ENCODE measurements at places on chromosomes 7 and 10.

DNA sequence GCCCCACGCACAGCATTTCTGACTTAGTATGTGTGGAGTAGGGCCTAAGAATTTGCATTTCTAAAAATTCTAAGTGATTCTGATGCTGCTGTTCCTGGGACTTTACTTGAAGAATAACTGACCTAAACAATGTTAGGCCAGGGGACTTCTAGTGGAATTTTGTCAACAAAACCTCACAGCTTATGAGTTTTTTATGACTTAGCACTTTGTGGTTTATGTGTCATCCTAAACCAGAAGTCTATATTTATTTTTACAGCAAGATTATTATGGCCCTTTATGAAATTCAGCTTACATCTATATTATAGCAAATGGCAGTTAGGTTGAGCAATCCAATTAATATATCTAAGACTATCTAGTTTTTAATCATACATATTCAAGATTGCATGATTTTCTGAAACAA is 24.6 kb upstream of the BET1 start:
- DNase-seq = no peak

- peak; percentile 7 for DNase-seq
Measured at GRCh38 chr10:106175760-106176377, 988.6 kb downstream of the SORCS1 start.

- no peak for DNase-seq
Measured at GRCh38 chr7:121940918-121941317, 68.0 kb downstream of the PTPRZ1 start.

- DNase-seq = no peak
Measured at GRCh38 chr7:150610233-150610632, 22.0 kb downstream of the GIMAP6 start.

DNA sequence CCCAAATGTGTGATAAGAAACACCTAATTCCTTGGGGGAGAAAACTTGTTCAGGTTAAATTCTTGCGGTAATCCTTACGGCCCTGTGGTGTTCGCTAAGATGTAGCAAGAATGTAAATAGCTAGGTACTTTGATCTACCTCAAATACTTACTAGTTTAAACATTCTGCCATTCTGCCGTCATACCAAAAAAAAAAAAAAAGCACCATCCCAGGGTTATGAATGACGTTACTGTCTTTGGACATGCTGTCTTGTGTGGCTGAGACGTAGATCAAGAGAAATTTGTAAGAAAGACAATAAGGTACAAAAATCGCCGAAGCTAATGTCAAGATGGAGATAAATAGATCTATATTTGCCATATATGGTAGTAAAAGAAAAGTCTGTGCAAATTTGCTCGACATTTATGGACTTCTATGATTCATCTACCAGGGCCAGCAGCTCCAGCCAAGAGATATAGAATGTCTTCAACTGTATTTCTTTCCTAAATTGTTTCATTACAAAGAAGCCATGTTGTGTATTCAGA is 195.6 kb downstream of the CUX1 start:
- DNase-seq = no peak

- DNase-seq = no peak
Measured at GRCh38 chr7:88759230-88760135, at the start of gene ZNF804B. ZNF804B (plus strand) TSS chr7:88759700; CDS start chr7:88759977, 277 bp downstream.

DNA sequence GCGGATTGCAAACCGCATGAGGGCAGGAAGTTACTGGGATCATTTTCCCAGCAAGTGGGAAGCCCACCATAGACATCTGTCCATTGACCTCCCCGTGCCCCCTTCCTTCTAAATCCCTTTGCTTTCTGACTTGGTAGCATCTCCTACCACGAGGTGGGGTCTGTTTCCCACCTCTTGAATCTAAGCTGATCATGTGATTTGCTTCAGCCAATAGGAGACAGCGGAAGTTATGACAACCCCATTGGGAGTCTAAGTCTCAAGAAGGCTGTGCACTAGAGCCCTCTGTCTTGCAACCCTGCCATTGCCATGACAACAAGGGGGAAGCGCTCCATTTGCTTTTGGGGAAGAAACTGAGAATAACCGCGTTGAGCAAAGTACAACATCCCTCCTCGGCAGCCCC is 39.2 kb upstream of the CARD11 start:
- no peak for DNase-seq

DNA sequence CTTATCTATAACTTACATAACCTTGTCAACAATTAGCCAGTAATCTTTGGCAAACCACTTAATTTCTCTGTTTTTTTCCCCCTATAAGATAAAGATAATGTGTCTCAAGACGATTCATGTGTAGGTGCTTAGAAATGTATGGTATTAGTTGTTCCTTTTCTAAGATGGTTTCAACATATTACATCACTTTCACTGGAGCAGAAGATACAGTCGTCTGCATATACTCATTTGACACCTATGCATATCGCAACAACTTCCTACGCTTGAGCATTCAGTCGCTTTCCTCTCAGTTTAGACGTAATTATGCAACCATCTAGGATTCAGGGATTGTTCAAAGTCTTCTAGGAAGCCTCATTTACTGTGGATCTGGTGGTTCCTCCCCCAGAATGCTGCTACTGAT is 396.7 kb downstream of the PHTF2 start:
- DNase-seq = no peak

- DNase-seq = no peak
Measured at GRCh38 chr10:132158122-132158741, 28.5 kb upstream of the DPYSL4 start.

DNA sequence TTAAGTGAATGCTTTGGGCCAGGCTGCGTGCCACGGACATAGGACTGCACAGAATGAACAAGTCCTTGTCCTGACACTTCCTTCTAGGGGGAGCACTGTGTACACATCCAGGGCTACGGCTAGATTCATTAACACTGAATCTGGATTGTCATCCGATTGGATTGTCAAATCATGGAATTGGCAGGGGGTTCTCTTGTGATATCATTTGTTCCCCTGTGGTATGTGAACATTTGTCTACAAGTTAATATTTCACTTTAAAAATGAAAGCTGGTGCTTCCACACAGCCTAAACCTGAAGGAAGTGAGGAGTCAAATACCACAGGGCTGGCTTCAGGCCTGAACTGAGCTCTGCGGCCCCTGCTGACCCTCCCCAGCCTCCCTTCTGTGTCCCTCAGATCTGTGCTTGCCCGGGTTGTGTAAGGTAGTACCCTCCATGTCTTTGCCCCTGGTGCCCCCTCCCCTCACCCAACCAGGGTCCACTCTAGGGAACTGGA is 75.6 kb downstream of the SNX10 start:
- peak; percentile 13 for DNase-seq

- no peak for DNase-seq
Measured at GRCh38 chr10:129193148-129193547, 273.9 kb upstream of the MGMT start.

- no peak for DNase-seq
Measured at GRCh38 chr7:134584290-134584689, 35.4 kb downstream of the AKR1B15 start.

DNA sequence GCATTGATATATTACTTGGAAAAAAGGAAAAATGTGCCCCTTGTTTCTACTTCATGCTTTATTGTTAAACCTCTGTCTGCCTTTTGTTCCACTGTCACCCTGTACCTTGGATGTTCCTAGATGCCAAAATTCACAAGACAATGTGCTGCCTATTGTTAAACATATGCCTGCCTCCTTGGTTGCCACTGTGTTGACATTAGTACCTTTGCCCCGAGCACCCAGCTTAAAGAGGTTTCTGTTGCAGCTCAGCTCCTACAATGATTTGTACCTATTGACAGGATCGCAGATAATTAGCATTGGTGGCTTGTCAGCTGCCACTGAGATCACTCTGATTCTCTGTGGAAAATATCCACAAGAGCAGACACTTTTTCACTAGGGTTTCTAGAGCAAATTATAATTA is 188.0 kb downstream of the KCND2 start:
- no peak for DNase-seq

- no peak for DNase-seq
Measured at GRCh38 chr7:22435105-22435504, 64.9 kb downstream of the STEAP1B start.

GRCh38 chr7:125670926-125671572 is 741.4 kb upstream of the POT1 start:
- peak; percentile 25 for DNase-seq

DNA sequence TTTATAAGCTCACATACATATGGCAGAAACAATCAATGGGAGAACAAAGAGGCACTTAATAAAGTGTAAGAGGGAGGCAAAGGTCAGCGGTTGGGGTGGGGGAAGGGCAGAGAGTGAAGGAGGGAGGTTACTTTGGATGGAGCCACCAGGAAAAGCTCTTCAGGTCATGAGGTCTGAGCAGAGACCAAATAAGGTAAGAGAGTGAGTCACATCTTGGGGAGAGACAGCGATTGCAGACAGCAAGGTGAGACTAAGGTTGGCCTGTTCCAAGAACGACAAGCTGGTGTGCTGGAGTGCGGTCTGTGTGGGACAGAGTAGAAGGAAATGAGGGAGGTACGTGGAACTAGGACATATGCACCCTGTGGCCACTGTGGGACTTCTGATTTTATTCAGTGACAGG is 74.3 kb upstream of the TOMM7 start:
- no peak for DNase-seq

GRCh38 chr7:143392875-143393266 is 11.7 kb downstream of the ZYX start:
- no peak for DNase-seq

- no peak for DNase-seq
Measured at GRCh38 chr7:36568452-36568849, 155.8 kb downstream of the AOAH start.

- DNase-seq = no peak
Measured at GRCh38 chr7:24706211-24707170, 50.8 kb downstream of the GSDME start.

GRCh38 chr10:21518149-21518640 is 7.3 kb downstream of the SKIDA1 start:
- peak; percentile 53 for DNase-seq

DNA sequence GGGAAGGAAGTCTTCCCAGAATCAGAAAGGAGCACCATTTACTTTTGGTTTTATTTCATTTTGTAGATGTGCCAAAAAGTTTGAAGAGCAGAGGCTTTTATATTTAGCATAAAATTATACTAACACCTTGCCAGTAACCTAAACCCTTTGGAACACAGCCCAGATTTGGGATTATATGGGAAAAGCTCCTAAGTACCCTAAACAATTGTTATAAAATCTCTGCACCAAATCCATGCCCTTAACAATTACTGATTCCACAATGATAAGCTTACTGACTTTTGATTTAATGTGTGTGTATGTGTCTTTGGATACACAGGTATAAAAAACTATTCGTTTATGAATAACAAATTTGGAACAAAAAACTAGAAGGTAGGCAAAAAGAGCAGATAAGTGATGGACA is 39.0 kb upstream of the TMEM229A start:
- no peak for DNase-seq

DNA sequence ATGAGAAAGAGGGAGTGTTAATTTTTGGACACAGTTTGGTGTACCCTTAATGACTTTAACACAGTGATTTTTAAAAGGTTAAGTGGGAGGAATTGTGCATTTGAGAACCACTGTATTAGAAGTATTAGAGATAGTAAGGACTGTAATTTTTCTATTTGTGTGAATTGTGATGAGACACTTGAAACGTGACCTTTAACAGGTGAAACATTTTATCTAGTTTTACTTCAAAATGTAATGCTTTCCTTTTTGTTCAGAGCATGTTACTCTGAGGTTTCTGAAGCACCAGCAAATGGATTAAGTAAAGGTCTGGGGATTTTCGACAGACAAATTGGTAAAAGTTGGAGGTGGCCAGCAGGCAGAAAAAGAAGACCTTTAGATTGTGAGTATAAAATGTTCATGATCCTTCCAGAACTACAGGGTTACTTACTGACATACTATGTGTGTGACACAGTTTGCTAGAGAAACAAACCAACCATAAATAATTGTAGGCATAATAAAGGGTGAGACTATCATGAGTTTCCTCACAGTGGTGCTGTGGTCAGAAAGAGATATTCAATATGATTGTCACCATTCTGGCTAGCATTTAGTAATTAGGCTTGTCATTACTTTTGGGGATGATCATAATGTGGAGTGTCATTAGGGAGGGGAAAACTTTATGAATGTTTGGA is 26.1 kb downstream of the LCOR start:
- no peak for DNase-seq

DNA sequence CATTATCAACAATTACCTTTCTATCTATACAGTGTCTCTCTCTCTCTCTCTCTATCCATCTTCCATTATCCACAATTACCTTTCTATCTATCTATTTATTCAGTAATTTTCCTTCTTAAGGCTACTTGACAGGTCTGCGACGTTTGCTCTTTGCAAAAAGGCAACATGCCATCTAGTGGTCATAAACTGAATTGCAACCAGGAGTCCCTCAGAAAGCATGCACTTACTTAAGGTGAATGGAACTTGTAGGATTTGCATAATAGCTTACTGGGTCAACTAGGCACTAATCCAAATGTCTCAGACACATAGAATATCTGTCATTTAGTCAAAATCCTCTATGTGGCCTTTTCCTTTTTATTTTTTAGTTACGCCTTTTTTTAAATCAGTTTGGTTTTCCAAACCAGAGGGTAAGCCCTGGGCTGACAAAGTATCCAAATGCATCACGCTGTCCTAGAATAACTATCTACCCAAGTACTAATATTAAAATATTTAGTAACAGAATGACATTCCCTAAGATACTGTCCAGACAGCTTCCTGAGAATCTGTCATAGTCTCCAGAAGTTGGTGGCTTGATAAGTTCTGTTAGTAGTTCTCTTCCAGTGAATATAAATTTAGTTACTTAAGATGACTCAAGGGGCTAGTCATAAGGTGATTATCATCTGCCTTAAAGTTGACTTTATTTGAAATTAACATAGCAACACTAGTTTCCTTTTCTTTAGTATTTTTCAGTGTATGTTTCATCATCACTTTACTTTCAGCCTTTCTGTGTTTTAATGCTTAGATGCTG is 208.3 kb downstream of the PPP1R3A start:
- peak; percentile 81 for DNase-seq

DNA sequence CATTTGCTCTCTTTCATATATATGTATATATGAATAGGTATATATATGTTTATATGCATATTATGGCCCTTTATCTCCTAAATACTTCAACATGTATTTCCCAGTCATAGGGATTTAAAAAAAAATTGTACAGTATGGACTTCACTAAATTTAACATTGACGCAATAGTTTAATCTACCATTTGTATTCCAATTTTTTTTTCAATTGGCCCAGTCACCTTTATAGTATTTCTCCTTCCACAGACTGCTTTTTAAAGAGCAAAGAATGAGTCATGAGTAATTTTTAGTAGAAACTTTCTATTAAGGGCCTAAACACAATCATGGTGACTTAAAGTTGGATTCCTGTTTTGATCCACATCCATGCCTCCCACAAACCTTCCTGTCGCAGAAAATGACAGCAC is 20.5 kb downstream of the CCSER2 start:
- DNase-seq = no peak

DNA sequence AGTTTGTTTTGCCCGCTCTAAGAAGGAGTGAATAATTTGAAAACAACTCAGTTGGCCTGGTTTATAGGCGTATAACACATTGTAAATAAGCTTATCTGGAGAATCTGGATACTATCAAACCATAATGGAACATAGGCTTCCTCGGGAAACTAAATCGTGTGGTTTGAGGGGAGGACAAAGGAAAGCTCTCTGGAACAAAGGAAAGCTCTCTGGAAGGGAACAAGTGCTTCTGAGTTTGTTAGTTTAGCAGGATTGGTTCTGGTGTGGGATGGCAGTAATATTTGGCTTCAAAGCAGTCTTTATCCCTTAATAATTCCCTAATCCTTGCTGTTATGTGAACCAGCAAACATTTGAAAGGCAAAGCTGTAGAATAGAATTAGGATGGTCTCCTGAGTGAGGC is 15.0 kb upstream of the SLK start:
- no peak for DNase-seq
